ENCODE measurements at places on chromosomes 1 and 21.

- no peak for DNase-seq
These were observed 5.9 kb downstream of the ITLN1 start for GRCh38 chr1:160879056-160879455.

GRCh38 chr1:22341791-22342605, 109.7 kb upstream of the ZBTB40 start:
- DNase-seq = no peak

DNA sequence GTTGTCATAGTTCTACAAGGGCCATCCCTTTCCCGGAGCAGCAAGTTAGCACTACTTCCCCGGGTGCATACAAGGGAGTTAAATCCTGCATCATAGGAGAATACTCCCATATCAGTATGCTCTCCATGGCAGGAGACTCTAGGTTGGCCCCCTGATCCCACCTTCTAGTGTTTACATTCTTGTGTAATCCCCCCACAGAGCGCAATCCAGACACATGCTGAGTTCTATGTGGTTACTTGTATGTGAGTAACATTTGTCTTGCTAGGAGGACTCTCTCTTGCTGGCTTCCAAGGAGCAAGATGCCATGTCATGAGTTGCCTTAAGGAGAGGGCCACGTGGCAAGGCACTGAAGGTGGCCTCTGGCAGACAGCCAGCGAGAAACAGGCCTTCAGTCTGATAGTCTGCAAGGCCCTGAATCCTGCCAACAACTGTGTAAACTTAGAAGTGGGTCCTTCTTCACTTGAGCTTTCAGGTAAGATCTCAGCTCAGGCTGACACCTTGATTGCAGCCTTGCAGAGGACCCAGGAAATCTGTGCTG, 155.3 kb downstream of the CDC7 start:
- DNase-seq = no peak

- DNase-seq = peak; percentile 28
These were observed 29.3 kb downstream of the SGIP1 start for GRCh38 chr1:66563094-66563800.

GRCh38 chr21:42790520-42791065, 88.7 kb downstream of the WDR4 start:
- DNase-seq = no peak

- no peak for DNase-seq
These were observed 23.8 kb upstream of the COL18A1 start for GRCh38 chr21:45381036-45381787.

GRCh38 chr1:156425943-156426342, 56.9 kb downstream of the RHBG start:
- no peak for DNase-seq

- DNase-seq = no peak
These were observed 2.0 kb upstream of the UBE2G2 start for GRCh38 chr21:44803651-44804050.
